ENCODE measurements at places on chromosomes 6 and 20.
A peak's percentile ranks its signal among the peaks of the same experiment; 100 is the strongest.

DNA sequence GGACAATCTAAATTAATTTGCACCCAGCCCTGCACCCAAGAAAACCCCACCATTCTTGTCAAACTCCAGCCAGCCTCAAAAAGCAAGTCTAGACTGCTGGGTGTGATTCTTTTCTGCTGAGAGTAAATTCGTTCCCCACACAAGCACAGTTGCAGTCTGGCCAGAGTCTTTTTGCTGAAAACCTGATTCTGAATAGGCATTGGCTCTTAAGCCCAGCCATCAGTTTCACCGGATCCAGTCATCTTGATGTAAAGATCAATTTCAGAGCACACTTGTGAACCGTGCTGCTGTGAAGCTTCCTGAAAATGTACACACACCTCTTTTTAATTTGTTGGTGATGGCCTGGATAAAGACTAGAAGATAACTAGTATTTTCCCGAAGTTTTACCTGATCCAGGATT is 159.4 kb upstream of the GGTLC1 start:
- DNase-seq = no peak

GRCh38 chr6:4059115-4059777 is 19.7 kb downstream of the FAM217A start:
- peak; percentile 57 for DNase-seq

DNA sequence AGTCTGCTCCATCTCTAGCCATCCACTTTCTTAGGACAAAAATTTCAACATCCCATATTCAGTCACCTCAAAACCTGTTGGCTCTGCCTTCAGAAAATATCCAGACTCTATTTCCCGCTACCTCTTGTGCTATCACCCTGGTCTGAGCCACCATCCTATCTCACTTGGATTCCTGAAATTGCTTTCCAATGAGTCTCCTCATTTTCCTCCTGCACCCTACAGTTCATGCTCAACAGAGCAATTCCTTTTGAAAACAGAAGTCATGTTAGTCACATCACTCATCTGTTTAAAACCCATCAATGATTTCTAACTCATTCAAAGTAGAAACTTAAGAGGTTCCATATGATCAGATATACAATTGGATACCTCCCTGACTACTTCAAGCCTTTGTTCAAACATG is 229.9 kb downstream of the ADGRG6 start:
- no peak for DNase-seq

GRCh38 chr20:40654876-40655275 is 34.2 kb downstream of the MAFB start:
- no peak for DNase-seq

GRCh38 chr20:24102749-24103333 is 114.3 kb upstream of the GGTLC1 start:
- no peak for DNase-seq

- DNase-seq = no peak
These were observed 143.3 kb downstream of the UST start for GRCh38 chr6:148890096-148890495.

- peak; percentile 81 for DNase-seq
These were observed 17.7 kb upstream of the CCDC167 start for GRCh38 chr6:37517411-37517812.

DNA sequence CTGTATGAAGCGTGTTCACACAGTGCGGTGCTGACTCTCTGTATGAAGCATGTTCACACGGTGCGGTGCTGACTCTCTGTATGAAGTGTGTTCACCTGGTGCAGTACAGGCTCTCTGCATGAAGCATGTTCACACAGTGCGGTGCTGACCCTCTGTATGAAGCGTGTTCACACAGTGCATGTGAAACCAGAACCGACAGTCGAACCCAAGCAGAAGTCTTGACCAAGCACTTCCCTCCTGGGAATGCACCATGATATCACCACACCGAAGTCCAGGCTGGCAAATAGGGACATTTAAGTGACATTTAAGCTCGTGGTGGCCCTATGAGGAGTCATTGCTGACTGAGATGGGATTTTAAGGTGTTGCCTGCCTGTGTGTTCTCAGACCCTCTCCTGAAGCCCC is 11.3 kb upstream of the SERPINB1 start:
- no peak for DNase-seq

GRCh38 chr20:53412577-53413185 is 181.0 kb downstream of the ZNF217 start:
- no peak for DNase-seq

- no peak for DNase-seq
These were observed 18.1 kb upstream of the SIRPA start for GRCh38 chr20:1876975-1877608.

DNA sequence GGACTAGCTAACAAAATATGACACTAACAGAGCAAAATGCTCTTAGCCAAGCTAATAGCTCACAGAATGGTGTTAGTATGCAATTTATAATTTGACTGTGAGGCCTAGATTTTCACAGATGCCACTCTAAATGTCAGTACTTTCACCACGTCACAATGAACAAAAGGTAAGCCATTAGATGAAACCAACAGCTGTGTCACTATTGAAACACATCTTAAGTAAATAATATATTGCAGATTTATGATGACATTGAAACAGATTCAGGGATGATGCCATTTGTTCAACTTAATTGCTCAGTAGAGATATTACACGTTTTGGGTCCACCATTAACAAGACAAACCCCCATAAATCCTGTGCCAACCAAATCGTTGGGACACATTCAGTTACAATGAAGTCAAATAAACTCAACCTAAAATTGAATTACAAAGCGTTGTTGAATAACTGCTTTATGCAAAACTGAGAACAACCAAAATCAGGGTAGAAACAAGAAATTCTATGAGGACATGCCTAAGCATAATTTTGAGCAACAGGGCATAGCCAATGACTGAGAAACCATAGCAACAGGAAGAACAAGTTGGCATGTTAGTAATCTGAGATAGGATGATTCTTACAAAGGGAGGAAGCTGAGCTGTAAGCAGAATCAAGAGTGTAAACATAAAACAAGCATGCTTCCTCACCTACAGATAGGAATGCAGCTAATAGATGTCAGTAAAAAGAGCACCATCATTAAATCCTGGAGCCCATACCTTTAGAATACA is 85.6 kb upstream of the KHDRBS2 start:
- DNase-seq = no peak

DNA sequence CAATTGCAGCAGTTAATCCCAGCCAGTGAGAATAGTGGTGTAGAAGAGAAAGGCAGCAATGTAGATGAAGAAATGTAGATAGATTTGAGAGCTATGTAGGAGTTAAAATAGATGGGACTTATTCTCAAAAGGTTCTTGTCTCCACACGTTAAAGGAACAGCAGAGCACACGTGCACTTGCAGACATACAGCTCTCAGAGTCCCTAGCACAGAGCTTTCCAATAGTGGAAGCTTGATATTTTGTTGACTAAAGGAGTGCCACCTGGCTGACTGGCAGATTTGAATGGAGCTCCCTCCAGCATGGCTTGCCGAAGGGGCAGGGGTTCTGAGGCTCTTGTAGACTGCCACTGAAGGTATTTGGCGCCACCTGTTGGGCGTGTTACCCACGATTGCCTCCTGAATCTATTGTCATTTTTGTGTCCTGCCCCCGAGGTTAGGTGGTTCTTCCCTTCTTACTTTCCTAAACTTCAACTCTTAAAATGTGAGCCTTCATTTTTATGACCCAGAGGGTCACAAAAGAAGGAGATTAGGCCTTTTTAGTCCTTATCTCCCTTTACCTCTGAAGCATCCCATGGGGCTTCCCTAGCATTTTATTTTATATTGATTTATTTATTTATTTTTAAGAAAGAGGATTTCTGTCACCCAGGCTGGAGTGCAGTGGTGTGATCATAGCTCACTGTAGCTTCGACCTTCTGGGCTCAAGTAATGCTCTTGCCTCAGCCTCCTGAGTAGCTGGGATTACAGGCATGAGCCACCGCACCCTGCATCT is 16.4 kb downstream of the BRD2 start:
- peak; percentile 91 for DNase-seq

DNA sequence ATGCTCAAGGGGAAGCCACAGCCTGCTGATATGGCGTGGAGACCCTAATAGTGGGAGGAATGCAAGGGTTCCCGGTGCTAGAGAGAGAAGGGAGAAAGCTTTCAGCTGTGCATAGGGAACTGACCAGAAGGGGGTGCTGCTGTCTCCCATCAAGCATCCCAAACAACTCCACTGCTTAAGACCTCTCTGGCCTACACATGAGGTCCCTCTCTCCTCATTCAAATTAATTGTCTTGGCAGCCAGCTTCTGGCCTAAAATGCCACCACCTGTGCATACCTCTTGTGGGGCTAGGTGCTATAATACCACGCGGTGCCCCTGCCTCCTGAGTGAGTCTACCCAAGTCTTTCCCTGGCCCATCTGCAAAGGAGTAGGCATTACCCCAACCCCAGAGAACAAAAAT is 14.5 kb downstream of the ADISSP start:
- peak; percentile 61 for DNase-seq

- no peak for DNase-seq
These were observed 59.0 kb downstream of the THEMIS start for GRCh38 chr6:127841811-127842210.

DNA sequence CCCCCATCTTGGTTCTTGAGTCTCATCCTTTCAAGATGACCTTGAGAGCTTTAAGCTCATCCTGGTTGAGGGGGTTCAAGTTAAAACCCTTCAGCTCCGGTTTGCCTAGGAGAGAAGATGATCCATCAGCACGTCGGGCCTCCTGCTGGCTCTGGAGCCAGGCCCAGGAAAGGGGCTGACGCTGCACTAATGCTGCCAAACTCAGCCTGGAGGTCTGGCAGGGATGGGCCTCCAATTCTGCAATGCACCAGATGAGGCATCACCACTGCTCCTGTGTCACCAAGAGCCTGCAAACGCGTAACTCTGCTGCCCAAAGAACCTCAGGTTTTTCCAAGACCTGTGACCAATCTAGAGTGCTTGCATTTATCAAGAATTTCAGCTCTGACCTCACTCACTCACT is 6.1 kb downstream of the PDRG1 start:
- no peak for DNase-seq

DNA sequence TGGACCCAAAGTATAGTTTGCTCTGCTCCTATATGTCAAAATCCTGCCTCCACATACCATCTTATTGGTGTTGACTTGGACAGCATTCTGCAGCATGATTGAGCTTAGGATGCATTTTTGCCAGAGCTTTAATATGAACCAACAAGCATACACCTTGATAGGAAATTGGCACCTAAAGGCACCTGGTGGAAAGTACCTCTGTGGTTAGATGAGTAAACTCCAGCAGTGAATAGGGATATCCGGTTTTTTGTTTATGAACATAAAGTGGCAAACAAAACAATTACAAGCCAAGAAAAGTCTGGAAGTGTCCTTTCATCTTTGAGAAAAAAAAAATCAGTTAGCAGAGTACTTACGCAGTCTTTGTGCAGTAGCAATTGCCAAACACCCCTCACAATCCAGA is 6.2 kb upstream of the CYP24A1 start:
- DNase-seq = no peak

GRCh38 chr6:12478921-12479320 is 188.8 kb downstream of the EDN1 start:
- no peak for DNase-seq

DNA sequence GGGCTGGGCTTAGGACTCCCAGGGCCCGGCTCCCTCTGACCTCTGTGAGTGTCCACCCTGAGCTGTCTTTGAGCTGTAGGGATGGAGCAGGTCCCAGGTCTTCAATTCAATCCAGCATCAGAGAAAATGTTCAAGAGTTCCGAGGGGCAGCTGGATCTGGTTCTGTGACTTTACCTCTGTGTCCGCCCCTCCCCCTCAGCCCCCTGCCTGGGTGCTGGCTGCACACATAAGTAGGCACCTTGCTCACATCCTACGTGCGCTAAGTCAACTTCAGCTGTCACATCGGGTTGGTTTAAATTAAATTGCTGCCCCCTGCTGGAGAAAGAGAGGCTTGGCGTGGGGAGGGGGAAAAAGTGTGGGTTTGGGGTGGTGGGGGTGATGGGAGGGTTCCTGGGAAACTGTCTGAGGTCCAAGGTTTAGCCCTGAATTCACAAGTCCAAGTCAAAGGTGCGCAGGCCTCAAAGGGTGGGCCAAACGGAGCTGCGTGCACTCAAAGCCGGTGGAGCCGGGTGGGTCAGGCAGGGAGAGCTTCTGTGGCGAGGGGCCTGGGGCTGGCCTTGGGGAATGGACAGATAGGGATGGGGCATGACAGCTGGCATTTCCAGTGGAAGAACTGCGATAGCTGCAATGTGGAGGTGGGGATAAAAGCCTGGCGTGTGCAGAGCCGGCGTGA is 3.0 kb downstream of the WFDC5 start:
- no peak for DNase-seq

GRCh38 chr6:157227202-157228166 is 95.8 kb downstream of the TMEM242 start:
- no peak for DNase-seq

- no peak for DNase-seq
These were observed 10.0 kb upstream of the SLC4A11 start for GRCh38 chr20:3248993-3249347.

Measured in activated naive CD4-positive, alpha-beta T cell treated with Interleukin-2 at 50 U/mL for 16 hours (primary cell).